HT-29 (cell line): ENCODE measurements at places on chromosomes 11 and 22.

DNA sequence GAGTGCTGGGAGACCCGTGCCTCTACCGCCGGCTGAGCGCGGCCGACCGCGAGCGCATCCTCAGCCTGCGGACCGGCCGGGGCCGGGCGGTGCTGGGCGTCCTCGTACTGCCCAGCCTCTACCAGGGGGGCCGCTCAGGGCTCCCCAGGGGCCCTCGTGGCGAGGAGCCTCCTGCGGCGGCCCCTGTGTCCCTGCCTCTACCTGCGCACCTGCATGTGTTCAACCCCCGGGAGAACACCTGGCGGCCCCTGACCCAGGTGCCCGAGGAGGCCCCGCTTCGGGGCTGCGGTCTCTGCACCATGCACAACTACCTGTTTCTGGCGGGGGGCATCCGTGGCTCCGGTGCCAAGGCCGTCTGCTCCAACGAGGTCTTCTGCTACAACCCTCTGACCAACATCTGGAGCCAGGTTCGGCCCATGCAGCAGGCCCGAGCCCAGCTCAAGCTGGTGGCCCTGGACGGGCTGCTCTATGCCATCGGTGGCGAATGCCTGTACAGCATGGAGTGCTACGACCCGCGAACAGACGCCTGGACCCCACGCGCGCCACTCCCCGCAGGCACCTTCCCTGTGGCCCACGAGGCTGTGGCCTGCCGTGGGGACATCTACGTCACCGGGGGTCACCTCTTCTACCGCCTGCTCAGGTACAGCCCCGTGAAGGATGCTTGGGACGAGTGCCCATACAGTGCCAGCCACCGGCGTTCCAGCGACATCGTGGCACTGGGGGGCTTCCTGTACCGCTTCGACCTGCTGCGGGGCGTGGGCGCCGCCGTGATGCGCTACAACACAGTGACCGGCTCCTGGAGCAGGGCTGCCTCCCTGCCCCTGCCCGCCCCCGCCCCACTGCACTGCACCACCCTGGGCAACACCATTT lies 3.5 kb downstream of the KLHDC7B start:
- DNase-seq: no peak

- DNase-seq: no peak
Measured at GRCh38 chr22:29872144-29872893, 10.7 kb upstream of the MTMR3 start.

GRCh38 chr11:69368119-69368880 lies 74.3 kb downstream of the MYEOV start:
- no peak for DNase-seq

- DNase-seq: no peak
Measured at GRCh38 chr22:31753005-31753633, 700 bp upstream of the DEPDC5 start.
